ENCODE measurements at places on chromosomes 2 and 18. TPM values are rescaled to one million over a fixed set of nuclear protein-coding genes. Genes with fewer than 3 reads are reported as not detected.

The SCN7A gene
- not detected for total RNA-seq

The LONRF2 gene
- under 0.01 TPM for total RNA-seq

The ALPG gene
- not detected for total RNA-seq

The PLGLB1 gene
- 0.38 TPM for total RNA-seq

The PSMD14 gene
- total RNA-seq, result 94.4 TPM

The CENPO gene
- 22.1 TPM for total RNA-seq

The GAD1 gene
- 0.13 TPM for total RNA-seq

The IL1F10 gene
- not detected for total RNA-seq

The RAB31 gene
- 40.5 TPM for total RNA-seq

The LIMS4 gene
- total RNA-seq, result 1.0 TPM

The LAMA3 gene
- 1.9 TPM for total RNA-seq

The LRRC30 gene
- total RNA-seq, result not detected

The PIGN gene
- 22.3 TPM for total RNA-seq

The PCARE gene
- total RNA-seq, result not detected

The EVX2 gene
- total RNA-seq, result not detected

The FAP gene
- 269 TPM for total RNA-seq
